ENCODE measurements at places on chromosomes 5 and 9.

DNA sequence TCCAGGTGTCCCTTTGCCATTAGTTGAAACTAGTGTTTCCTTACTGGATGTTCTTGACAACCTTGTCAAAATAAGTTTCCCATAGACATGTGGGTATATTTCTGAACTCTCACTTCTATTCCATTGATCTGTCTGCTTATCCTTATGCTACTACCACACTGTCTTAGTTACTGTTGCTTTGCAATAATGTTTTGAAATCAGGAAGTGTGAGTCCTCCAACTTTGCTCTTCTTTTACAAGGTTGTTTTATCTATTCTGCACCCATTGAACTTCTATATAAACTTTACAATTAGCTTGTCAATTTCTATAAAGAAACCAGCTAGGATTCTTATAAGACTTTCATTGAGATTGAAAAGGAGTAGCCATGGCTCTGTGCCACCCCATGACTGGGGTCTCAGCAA is 24.3 kb downstream of the CD14 start:
- no peak for DNase-seq

DNA sequence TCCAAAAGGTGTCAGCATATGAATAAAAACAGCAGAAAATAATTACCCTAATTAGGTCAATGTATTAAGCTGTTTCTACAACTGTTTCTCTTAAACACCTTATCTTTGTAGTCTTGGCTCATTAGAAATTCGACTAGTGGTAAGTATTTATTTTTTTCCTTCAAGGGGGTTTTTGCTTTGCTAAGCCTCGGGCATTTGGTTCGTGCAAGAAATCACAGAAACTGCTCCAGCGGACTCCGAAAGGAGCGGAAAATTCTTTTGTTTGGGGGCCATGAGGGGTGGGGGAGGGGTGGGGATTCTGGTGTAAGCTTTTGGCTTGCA is 757 bp downstream of the ZBED3 start:
- DNase-seq, result no peak

DNA sequence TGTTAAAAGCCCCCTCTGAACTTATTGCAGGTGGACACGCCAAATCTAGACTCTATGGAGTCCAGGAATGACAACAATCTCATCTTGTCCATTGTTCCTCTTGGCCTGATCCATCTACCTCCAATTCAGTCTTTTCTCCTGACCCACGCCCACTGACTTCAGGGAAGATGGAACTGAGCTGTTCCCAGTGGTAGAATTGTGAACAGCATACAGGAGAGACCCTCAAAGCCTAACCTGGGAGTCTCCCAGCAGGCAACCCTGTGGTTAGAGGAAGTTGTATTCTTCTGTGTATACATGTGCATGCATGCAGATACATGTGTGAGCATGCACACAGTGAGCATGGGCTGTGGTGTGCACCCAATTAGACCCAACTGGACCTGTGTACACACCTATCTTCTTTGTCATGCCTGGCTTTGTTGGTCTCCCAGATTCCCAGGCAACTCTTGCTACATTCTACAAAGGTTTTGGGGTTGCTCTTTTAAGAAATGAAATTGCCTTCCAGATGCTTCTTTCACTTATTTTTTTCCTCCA is 286.0 kb downstream of the ZSWIM6 start:
- DNase-seq, result no peak

DNA sequence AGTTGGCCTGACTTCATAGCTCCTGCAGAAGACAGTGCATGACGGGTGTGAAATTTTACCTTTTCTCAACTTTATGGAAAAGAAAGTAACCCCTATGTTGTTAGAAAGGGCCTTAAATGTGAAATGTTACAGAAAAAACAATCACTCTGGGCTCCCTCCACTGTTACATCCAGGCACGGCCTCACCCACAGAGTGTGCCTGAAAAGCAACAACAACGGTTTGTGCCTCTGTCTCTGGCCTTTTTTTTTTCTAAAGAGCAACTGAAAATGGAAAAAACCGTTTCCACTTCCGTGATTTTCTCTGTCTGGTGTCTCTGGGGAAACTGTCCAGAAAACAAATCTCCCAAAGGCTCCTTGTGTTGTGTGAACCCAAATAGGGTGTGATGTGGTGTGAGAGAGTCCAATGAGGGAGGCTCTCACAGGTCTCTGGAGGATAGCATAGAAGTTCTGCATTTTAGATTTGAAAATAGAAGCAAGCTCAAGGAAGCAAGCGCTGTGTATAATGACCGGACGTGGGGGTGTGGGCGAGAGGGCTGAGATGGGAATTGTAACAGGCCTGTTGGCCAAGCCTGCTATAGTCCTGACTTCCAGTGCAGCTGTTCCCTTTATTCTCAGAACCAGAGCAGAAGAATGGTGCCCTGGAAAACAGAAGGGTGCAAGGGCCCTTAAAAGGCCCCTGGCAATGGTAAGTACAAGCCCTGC is 221.8 kb upstream of the TUT7 start:
- no peak for DNase-seq

DNA sequence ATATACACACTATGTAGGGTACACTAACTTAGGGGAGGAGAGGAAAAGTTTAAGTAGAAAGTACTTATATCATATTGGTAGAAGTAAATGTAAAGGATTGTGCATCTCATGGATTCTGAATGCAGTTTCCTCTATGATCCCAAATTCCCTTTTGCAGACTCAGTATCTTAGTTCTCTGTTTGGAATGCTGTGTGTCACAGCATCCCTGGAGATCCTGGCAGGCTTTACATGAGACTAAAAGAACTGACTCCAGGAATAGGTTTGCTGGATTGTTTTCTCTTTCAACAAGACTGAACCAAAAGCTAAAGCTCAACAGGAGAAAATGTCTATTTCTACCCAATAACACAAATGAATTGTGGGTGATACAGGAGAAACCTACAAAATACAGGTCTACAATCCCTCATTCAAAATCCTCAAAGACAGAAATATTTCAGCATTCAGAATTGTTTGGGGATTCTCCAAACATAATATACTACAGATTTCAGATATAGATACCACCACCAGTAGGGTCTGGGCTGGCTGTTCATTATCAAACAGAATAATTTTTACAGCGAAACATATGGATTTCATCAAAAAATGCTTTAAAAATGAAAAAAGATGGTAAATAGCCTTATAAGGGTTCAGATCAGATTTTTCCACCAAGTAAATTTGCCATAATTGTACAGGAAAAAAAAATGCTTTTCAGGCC is 324.7 kb upstream of the GRAMD2B start:
- no peak for DNase-seq

GRCh38 chr9:34522971-34523797 is at the start of gene ENHO:
Gene ENHO, minus strand, starts transcription at chr9:34522990. Its CDS starts 1,295 bp downstream, at chr9:34521695.
- peak; percentile 89 for DNase-seq

DNA sequence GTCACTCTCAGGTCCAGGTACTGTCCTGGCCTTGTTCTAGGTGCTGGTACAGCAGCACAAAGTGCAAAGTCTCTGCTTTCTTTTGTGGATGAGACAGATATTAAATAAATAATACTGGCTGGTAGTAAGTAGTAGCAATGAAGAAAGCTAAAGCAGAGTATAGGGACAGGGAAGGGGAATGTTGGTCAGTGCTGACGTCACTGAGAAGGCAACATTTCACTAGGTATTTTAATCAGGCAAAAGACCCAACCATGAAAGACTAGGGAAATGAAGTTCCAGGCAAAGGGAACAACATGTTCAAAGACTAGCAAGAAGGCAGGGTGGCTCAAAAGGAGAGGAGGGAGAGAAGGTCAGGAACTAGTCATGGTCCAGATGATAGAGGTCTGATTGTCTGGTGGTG is 388.2 kb downstream of the YTHDC2 start:
- DNase-seq, result no peak

GRCh38 chr9:87685871-87686519 is 39.9 kb upstream of the CTSL start:
- no peak for DNase-seq

- no peak for DNase-seq
Measured at GRCh38 chr5:111787006-111787405, 30.0 kb upstream of the NREP start.

GRCh38 chr9:98536542-98537173 is 172.1 kb downstream of the GABBR2 start:
- DNase-seq, result peak; percentile 41

- DNase-seq, result no peak
Measured at GRCh38 chr9:14133394-14133793, 180.5 kb downstream of the NFIB start.

DNA sequence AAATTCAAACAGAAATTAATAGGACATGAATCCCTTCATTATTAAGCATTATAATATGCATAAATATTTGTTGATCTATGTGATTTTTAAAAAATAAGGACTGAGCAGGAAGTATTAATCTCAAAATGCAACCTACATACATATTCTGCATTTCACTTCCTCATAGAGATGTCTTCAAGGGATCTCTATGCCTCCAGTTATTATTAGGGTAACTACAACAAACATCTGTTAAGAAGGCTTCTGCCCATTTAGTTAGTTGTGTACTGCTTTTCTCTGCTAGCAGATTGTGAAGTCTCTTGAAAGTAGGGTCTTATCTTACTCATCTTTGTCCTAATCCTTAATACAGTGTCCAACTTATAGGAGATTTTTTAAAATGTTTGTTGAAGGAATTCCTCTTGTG is 414.1 kb downstream of the ACTL7B start:
- DNase-seq, result no peak

GRCh38 chr5:81181576-81182316 is 51.4 kb upstream of the CKMT2 start:
- no peak for DNase-seq

DNA sequence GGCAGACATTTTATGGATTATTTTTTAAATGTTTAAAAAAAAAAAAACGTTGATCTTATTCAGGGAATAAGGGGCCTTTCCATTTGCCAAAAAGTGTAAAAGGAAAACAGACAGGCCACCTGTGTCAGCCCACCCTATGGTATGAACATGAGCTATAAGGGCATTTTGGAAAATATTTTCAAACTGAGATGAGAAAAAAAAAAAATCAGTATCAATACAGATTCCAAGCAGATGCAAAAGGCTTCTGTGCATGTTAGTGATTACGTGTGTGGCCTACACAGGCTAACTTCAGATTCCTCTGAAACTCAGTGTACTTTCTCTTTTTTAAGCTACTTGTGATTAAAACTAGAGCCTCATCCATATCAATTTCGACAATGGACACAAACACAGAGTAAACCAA is 189.9 kb downstream of the BNC2 start:
- DNase-seq, result no peak

DNA sequence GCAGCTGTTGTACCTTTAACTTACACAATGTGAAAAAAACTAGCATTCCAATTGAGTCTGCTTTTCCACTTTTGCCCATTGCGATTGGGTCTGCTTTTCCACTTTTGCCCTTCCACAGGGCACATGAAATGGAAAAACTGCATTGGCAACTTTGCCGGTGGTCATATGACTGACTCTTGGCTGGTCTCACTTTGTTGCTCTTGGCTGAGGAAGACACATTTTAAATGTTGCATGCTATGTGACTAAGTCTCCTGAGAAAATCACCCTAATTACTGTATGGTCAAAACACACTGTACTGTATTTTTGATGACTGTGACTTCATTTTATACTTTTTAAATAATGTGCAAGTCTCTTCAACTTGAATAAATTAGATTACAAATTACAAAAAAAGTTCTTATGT is 1.6 kb upstream of the OXCT1 start:
- DNase-seq, result no peak

- no peak for DNase-seq
Measured at GRCh38 chr9:121274851-121275250, 6.9 kb downstream of the GSN start.

DNA sequence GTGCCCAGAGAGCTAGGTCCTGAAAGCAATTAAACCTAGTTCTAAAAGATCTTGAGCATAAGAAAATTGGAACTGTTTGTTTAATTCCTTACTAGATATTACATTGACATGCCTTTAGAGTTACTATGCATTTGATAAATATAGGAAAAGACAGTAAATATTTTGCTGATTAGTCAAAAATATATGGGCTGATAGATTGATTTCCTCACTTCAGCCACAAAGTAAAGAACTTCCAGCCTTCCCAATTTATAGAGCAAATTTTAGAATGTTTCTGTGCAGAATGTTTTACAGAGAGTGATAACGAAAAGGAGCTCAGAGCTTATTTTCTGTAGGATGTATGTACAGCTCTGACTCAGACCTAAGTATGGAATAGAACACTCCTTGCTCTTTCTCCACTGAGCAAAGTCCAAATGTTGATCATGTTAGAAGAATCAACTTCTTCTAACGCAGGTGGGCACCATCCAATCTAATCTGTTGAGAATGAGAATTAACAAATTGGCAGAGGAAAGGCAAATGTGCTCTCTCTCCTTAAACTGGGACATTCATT is 72.9 kb upstream of the PAM start:
- no peak for DNase-seq

GRCh38 chr5:10747678-10748622 is 13.1 kb downstream of the DAP start:
- no peak for DNase-seq

- DNase-seq, result no peak
Measured at GRCh38 chr9:14508884-14509283, 184.3 kb downstream of the ZDHHC21 start.

DNA sequence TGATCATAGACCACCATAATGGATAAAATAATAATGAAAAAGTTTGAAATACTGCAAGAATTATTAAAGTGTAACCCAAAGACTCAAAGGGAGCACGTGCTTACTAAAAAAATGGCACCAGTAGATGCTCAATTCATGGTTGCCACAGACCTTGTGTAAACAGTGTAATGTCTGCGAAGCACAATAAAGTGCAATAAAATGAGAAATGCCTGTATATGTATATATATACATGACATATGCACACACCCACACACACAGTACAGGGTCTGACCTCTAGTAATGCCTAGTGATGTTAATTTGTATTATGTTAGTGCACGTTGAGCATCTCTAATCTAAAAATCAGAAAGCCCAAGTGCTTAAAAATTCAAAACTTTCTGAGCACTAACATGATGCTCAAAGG is 52.3 kb downstream of the FBXO38 start:
- DNase-seq, result no peak

DNA sequence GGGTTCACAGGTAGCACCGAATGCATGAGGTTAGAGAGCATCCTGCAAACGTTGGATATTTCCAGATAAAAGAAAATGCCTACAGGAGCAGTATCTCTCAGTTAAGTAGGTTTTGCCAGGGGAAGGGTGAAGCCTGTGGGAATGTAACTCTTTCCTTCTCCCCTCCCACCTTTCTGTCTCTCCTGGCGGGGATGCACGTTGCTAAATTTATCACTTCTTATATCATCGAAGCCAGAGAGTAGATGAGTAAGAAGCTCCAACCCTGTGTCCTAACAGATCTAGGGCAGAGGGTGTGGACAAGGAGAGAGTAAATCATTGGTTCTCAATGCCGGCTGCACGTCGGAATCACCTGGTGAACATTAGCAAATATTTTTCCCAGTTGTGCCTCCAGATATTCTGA is 457.5 kb downstream of the ENC1 start:
- DNase-seq, result no peak

DNA sequence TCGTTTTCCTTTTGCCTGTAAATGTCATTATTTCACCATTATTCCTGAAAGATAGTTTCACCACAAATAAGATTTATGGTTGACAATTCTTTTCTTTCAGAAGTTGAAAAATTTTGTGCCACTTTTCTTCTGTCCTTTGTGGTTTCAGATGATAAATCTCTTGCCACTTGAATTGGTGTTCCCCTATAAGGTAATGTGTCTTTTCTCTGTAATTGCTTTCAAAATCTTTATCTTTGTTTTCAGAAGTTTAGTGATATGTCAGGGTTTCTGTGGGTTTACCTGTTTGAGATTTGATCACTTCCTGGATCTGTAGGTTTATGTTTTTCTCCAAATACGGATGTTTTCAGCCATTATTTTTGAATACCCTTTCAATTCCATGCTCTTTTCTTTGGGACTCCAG is 14.6 kb downstream of the RASA1 start:
- DNase-seq, result no peak
